Mammary epithelial cell (primary cell): ENCODE measurements at places on chromosomes 2 and 18. TPM values are rescaled to one million over a fixed set of nuclear protein-coding genes. Genes with fewer than 3 reads are reported as not detected.

Gene IL36B
- total RNA-seq, result not detected in 2 replicates

Gene SEMA4F
- 15.0 and 17.6 TPM in 2 replicates for total RNA-seq

Gene CFAP221
- total RNA-seq, result not detected

Gene ADGRF3
- 0.32 and 0.45 TPM in 2 replicates for total RNA-seq

Gene TTN
- 0.05 and 0.38 TPM in 2 replicates for total RNA-seq

Gene SLC8A1
- 13.6 and 20.9 TPM in 2 replicates for total RNA-seq

Gene ALLC
- not detected for total RNA-seq
